ENCODE measurements at places on chromosomes 2 and 18.

DNA sequence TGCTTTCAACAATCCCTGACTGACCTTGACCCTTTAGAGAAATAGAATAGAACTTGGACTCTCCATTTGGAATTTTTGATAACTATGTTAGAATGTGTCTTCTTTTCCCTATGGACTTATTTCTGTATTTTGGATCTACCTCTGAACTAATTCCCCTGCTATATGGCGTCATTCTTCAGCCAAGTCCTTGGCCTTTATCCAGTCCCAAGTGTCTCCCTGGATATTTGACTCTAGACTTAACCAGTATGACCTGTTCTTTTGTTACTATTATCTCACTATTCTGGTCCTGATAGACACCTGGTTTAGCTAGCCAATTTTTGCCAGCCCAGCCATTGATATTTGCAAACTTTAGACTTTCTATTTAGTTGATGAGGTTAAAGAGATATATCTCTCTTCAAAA, 186.8 kb downstream of the KCNS3 start:
- no peak for DNase-seq

GRCh38 chr2:9705196-9705595, 74.4 kb upstream of the YWHAQ start:
- DNase-seq = no peak

GRCh38 chr2:38704664-38705063, 38.8 kb downstream of the GALM start:
- no peak for DNase-seq

GRCh38 chr2:228181098-228182019, at the start of gene SPHKAP:
SPHKAP (minus strand) TSS chr2:228181687; CDS start chr2:228181598, 89 bp downstream.
- no peak for DNase-seq
